ENCODE measurements at places on chromosomes 16 and 17.

DNA sequence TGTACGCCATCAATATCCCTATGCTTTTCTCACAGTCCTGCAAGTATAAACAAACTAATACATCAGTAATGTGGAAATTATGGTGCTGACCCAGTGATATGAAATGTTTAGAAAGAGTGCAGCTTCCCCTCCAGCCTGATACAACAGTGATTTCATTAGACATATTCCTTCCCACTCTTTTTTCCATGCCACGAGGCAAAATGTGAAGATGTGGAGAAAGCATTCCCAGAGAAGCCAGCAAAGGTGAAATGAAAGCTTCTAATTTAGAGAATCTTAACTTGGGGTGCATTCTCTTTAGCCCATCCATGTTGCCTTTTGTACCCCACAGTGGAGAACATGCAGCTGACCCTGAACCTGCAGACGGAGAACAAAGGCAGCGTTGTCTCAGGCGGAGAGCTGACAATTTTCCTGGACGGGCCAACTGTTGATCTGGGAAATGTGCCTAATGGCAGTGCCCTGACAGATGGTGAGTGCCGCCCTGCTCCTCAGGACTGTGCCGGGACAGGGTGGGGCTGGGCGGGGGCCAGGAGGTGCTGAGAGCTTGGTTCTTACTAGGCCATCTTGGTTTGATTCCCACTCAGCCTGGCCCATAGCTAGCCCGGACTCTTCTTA, 77.8 kb downstream of the WWP2 start:
- no peak for DNase-seq

GRCh38 chr17:50053654-50053960, 2.3 kb upstream of the ITGA3 start:
- DNase-seq, result no peak

GRCh38 chr17:3804503-3804931, 3.5 kb upstream of the ITGAE start:
- DNase-seq, result no peak

- DNase-seq, result no peak
Observed at GRCh38 chr17:41848788-41849187, 11.2 kb downstream of the KLHL10 start.

DNA sequence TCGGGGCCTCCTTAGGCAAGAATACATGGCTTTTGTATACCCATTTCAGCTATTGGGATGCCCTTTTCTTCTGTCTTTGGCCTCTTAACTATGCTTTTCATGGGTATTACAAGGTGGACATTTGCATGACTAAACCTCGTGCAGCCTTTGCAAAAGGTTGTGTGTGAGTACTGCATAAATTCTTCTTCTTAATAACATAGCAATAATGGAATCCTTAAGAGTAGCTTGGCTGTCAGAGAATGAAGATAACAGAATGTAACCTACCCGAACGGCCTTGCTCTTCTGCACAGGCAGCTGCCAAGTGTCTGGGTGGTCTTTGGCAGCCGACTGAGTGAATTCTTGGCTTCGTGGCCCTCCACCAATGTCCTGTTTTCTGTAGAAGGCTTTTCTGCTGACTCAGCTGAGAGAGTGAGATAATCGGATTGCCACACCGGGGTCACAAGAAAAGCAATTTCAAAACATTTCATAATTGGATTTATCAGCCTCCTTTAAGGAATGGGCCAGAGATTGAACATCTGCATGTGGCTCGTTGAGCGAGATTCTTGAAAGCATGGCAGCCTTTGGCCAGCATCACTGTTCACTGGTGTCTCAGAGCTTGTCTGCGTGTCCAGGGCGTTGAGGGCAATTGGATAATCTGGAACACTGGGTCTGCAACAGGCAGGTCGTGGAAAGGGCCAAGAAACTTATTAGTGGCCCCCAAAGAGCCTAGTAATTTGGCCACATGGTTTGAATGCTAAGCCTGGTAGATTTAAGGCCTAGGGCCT, 13.4 kb downstream of the IRF8 start:
- DNase-seq, result no peak

DNA sequence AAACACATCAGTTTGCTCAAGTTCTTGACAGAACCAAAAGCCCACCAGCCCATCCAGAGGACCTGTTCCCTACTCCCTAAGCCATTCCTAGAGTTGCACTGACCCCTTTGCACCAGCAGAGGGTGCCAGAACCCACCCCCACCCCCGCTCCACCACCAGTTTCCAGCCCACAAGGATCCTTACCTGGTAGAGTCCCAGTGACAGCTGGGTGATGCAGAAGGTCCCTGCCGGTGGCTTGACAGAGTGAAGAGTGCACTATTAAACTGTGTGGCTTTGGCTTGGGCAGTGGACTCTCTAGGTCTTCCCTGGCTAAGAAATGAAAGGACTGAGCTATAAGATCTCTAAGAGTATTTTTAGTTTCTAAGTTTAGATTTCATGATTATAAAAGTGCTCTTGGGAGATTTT, 73.3 kb upstream of the MTMR4 start:
- no peak for DNase-seq

GRCh38 chr17:43702637-43703036, 40.9 kb upstream of the MEOX1 start:
- peak; percentile 13 for DNase-seq

DNA sequence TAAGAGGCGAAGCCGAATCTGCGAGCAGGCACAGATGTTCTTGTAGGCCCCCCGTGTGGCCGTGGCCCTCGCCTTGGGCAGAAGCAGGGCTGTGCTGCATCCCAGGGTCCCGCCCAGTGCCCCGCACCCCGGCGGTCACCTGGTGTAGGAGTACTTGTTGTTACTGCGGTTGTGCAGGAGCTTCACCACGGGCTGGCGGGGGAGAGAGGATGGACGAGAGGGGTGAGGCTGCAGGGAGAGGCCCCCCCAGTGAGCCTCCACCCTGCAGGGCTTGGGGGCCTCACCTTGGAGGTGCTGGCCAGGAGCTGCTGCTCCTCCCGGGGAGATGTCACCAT, 11.4 kb downstream of the ASPHD1 start:
- no peak for DNase-seq

DNA sequence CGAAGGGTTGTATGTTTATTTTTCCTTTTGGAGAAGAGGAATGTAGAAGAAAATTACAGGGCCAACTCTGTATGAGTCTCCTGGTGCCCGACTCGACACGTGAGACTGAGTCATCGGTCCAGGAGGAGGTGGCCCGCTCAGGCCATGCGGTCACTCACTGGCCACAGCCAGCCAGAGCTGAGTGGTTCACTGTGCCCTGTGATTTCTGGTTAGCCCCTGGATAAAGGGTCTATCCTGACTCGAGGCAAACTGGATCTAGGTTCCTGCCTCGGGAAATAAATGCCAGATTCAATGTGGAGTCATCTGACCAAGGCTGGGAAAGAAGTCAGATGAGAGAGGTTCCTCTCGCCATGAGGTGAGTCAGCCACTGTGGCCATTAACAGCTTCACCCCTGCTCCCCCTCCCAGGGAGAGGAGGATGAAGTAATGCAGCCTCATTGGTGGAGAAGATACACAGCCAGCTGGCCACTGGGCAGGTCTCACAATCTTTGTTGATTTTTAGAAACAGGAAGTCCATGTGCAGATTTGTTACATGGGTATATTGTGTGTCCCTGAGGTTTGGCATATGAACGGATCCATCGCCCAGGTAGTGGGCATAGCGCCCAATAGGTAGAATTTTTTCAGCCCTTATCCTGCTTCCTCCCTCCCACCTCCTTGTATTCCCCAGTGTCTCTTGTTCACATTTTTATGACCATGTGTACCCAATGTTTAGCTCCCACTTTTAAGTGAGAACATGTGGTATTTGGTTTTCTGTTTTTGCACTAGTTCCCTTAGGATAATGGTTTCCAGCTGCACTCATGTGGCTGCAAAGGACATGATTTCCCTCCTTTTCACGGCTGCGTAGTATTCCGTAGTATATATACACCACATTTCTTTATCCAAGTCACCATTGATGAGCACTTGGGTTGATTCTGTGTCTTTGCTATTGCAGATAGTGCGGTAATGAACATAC, 21.7 kb upstream of the USP36 start:
- no peak for DNase-seq

DNA sequence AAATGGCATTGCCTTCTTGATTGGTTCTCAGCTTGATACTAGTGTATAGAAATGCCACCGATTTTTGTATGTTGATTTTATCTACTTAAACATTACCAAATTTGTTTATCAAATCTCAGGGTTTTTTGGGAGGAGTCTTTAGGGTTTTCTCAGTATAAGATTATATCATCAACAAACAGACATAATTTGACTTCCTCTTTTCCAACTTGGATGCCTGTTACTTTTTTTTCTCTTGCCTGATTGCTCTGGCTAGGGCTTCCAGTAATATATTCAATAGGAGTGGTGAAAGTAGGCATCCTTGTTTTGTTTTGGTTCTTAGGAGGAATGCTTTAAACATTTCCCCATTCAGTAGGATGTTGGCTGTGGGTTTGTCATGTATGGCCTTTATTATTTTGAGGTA, 29.1 kb downstream of the EFCAB13 start:
- DNase-seq, result no peak

GRCh38 chr16:13552062-13552959, 367.6 kb upstream of the ERCC4 start:
- DNase-seq, result no peak

- no peak for DNase-seq
Observed at GRCh38 chr16:559411-560203, 587 bp upstream of the PRR35 start.

- DNase-seq, result no peak
Observed at GRCh38 chr16:49485663-49486062, 112.1 kb downstream of the C16orf78 start.

DNA sequence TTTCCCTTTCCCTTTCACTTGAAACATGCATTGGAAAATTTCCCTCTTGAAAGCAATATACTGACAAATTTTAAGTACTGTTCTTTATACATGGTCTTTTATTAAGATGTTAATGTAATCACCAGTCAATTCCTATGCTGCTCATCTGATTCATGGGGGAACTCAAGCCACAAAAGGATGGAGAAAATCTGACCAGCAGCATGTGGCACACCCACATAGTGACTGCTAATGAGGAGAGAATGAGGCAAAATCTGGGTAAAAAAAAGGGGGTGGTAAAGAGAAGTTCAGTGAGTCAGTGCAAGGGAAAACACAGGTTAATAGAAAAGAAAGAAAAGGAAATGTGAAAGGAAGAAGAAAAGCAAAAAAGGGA, 11.3 kb downstream of the RFFL start:
- DNase-seq, result no peak

DNA sequence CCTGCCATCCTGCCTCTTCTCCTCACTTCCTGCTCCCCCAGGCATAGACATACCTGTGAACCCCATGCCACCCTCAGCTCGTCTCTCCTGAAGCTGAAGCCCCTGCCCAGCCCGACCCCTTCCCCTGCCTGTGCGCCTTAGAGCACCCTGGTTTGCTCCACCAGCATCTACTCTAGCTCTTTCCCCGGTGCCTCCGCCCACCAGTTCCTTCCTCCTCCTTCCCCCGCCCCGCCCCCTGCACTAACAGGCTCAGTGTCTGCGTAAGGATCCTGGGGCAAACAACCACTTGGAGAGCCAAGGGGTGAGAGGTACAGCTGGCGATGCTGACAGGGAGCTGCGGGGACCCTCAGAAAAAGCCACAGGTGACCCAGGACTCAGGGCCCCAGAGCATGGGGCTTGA, 1.9 kb downstream of the GPR142 start:
- DNase-seq, result peak; percentile 34

DNA sequence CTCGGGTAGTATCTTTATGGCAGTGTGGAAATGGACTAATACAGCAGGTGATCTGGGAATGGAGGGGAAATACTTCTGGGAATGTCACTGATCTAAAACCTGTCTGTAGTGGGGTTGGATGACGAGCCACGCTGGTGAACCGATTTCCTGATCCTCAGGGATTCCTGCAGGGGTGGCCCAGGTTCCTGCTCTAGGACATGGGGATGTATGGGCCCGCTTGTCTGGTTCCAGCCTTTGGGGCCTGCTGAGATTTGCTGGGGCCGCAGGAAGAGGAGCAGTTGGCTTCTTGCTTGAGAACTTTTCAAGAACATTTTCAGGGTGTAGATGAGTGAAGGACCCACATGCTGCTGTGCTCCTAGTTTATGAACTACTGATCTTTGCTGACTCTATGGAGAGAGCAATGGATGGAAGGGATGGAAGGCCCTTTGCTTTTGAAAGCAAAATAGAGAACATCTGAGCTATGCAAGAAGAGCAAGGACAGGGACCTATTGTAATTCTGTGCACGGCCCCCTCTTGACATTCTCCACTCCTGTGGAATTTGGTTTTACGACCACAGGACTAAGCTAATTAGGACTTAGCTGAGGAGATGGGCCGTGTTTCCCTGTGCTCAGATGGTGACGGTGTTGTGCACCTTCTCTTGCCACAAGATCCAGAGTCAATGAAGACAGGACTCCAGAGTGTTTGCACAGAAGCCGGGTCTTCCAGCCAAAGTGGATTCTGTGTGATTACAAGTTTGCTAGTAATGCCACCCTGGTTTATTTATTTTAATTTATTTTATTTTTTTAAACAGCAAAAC, 90.5 kb downstream of the SEC14L1 start:
- no peak for DNase-seq

GRCh38 chr16:27852116-27852515, 211.4 kb downstream of the GSG1L start:
- no peak for DNase-seq

- DNase-seq, result no peak
Observed at GRCh38 chr17:31202968-31203367, 94.1 kb downstream of the OMG start.

- DNase-seq, result no peak
Observed at GRCh38 chr17:74045608-74046280, 157.7 kb upstream of the RPL38 start.

- no peak for DNase-seq
Observed at GRCh38 chr16:63717806-63718205, 1404.1 kb downstream of the CDH11 start.

- no peak for DNase-seq
Observed at GRCh38 chr16:67749436-67750078, 30.4 kb upstream of the GFOD2 start.

DNA sequence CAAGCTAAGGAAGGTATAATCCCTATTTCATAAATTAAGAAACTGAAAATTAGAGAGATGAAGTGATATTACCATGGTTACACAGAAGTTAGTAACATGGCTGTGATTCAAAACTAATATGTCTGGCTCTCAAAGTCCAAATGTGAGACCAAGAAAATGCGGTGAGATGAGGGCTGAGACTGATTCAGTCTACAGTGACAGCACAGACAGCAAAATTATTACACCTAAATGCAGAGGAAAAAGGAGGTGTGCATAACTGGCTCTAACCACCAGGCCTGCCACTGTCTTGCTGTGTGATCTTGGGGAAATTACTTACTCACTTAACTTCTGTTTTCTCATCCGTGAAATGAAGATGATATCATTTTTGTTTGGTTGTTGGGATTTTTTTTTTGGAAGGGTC, 270.0 kb upstream of the SOX9 start:
- DNase-seq, result no peak

- no peak for DNase-seq
Observed at GRCh38 chr17:74633326-74633725, 9.8 kb upstream of the CD300E start.

DNA sequence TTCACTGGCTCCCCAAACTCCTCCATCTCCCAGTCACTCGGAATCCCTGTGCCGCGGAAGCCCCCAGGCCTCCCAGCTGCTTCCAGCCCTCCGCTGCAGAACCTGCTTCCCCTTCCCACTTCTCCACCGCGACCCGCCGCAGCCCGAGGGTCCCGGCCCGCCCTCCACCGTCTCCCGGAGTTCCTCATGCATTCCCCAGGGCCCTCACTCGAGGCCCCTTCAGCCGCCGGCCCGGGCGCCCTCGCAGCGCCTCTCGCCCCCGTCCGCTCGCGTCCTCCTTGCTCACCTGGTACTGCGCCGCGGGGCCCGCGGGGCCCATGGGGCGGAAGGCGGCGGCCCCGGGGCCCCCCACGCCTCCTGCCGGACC, 329 bp downstream of the SMARCD2 start:
- DNase-seq, result no peak
